ENCODE measurements at places on chromosomes 6 and 20.

GRCh38 chr6:16740097-16740496 is 21.2 kb downstream of the ATXN1 start:
- no peak for DNase-seq
- H3K27me3 ChIP-seq: no peaks in the 10 kb centered on the region
- H3K36me3 ChIP-seq: peaks cover 62% of the 10 kb centered on the region
- H3K4me1 ChIP-seq: peaks cover 61% of the 10 kb centered on the region
- H3K27ac ChIP-seq: peak overlapping the region; percentile 27

GRCh38 chr6:15793826-15794225 is 131.0 kb upstream of the DTNBP1 start:
- no peak overlapping the region for H3K27ac ChIP-seq
- DNase-seq: no peak
- peaks cover 6% of the 10 kb centered on the region for H3K36me3 ChIP-seq
- H3K4me3 ChIP-seq: no peak overlapping the region
- no peaks in the 10 kb centered on the region for H3K27me3 ChIP-seq

GRCh38 chr6:154830771-154831170 is 97.6 kb downstream of the SCAF8 start:
- H3K36me3 ChIP-seq: peaks cover 45% of the 10 kb centered on the region
- DNase-seq: no peak
- no peak overlapping the region for H3K4me3 ChIP-seq
- no peaks in the 10 kb centered on the region for H3K27me3 ChIP-seq
- H3K27ac ChIP-seq: no peak overlapping the region

DNA sequence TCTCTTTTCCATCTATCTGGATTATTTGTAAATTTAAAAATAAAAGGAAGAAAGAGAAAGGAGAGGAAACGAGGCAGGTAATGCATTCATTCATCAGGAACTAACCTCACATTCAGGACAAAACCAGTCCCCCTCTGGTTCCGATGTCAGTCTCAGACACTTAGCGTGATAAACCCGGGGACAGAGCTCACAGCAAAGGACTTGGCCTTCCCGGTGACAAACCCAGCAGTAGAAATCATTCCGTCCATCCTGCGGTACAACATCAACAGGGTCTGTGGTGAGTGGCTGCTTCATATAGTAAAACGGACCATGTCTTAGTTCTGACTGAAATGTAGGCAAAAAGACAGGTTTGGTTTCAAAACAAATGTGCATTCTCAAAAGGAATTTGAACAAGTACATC is 57.9 kb downstream of the ZMYND8 start:
- peaks cover 67% of the 10 kb centered on the region for H3K36me3 ChIP-seq
- no peak for DNase-seq
- no peaks in the 10 kb centered on the region for H3K27me3 ChIP-seq
- H3K4me1 ChIP-seq: peaks cover 18% of the 10 kb centered on the region

DNA sequence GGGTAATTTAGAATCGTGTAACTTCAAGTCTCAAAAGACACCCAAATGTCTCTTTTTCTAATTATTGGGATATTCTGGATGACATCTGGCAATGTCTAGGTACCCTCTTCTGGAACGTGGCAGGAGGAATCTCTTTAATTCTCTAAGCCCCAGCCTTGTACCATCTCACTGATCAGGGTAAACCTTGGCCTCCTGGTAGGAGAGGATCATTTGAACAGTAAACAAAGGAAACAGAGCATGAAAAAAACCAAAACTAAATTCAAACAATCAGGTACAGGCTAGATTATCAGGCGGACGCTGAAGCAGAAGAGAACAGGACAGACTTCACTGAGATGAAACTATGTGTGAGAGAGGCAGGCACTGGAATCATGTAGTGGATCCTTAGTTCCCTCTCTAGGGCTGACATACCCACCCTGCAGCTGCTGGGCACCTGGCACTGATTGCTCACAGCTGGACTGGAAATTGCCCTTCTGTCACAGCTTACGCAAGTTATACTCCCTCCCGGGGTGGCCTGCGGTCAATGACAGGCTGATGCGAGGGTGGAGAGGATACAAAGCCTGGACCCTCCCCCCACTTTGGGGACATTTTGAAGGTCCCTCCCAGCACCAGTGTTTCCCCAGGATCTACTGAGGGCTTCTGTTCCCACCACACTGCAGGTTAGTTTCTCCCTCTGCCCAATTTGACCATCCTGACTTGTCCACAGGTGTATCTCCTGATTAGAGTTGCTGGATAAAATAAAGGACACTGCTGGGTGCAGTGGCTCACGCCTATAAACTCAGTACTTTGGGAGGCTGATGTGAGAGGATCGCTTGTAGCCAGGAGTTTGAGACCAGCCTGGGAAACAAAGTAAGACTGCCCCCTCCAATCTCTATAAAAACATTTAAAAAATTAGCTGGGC is 20.6 kb upstream of the ZBTB24 start:
- H3K4me3 ChIP-seq: no peak overlapping the region
- H3K27ac ChIP-seq: no peak overlapping the region
- DNase-seq: no peak
- no peaks in the 10 kb centered on the region for H3K36me3 ChIP-seq
- no peaks in the 10 kb centered on the region for H3K27me3 ChIP-seq
- peaks cover 14% of the 10 kb centered on the region for H3K4me1 ChIP-seq

GRCh38 chr6:112215488-112216284 is 38.7 kb downstream of the LAMA4 start:
- H3K4me1 ChIP-seq: no peaks in the 10 kb centered on the region
- no peaks in the 10 kb centered on the region for H3K36me3 ChIP-seq
- no peak for DNase-seq
- H3K27me3 ChIP-seq: peaks cover 41% of the 10 kb centered on the region
- H3K27ac ChIP-seq: no peak overlapping the region
- no peak overlapping the region for H3K4me3 ChIP-seq

DNA sequence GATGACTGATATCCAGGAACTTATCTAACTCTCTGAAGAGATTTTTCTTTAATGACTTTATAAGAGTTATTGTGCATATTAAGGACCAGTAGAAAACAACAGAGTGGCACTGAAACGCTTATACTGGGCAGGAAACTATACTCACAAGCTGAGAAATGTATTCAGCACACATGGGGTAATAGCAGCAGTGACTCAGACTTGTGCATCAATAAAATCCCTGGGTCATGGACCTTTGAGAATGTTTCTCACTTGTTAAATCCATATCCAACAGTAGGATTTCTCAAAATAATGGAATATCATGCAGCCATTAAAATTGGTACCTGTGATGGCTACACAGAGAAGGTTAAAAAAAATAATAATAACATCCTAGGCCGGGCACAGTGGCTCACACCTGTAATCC is 219.5 kb downstream of the BTBD9 start:
- H3K27me3 ChIP-seq: no peaks in the 10 kb centered on the region
- no peak overlapping the region for H3K4me3 ChIP-seq
- no peaks in the 10 kb centered on the region for H3K36me3 ChIP-seq
- no peaks in the 10 kb centered on the region for H3K4me1 ChIP-seq
- no peak for DNase-seq

DNA sequence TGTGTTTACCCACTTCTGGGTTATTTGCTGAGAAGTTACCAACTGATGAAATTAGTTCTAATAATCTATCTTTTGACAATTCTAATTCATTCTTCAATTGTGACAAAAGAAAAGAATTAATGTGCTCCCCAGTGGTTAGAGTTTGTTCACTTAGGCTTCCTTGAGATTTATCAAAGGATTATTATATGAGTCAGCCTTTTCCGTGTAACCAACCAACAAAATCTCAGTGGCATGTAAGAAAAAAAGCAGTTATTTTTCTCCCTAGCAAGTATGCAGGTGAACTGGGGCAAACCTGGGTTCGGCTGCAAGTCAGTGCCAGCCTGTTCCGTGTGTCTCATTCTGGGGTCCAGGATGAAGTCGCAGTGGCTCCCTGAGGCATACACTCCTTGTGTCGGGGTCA is 28.8 kb upstream of the HIVEP1 start:
- H3K27ac ChIP-seq: no peak overlapping the region
- H3K36me3 ChIP-seq: no peaks in the 10 kb centered on the region
- DNase-seq: no peak
- no peak overlapping the region for H3K4me3 ChIP-seq

DNA sequence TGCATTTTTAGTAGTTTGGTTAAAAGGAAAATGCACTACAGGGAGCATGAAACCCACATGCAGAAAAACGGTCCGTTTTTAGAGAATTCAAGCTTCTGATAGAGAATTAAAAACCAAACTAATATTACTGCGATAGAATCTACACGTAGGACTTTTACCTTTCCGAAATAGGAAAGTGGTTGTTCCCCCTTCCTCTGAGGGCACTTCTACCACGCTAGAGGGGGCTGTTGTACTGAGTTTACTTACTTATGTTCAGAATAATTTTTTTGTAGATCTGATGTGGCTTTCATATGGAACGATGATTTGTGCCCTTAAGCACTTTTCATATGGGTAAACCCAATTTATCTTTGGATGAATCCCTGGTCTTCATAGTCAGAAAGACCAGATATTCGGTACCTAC is 264.3 kb upstream of the PLN start:
- H3K27me3 ChIP-seq: peaks cover 18% of the 10 kb centered on the region
- no peak overlapping the region for H3K27ac ChIP-seq
- peak; percentile 9 for DNase-seq
- peaks cover 6% of the 10 kb centered on the region for H3K4me1 ChIP-seq

GRCh38 chr20:53657279-53657678 is 63.6 kb upstream of the ZNF217 start:
- H3K27ac ChIP-seq: peak overlapping the region; percentile 74
- peaks cover 74% of the 10 kb centered on the region for H3K4me1 ChIP-seq
- H3K36me3 ChIP-seq: no peaks in the 10 kb centered on the region
- DNase-seq: no peak

DNA sequence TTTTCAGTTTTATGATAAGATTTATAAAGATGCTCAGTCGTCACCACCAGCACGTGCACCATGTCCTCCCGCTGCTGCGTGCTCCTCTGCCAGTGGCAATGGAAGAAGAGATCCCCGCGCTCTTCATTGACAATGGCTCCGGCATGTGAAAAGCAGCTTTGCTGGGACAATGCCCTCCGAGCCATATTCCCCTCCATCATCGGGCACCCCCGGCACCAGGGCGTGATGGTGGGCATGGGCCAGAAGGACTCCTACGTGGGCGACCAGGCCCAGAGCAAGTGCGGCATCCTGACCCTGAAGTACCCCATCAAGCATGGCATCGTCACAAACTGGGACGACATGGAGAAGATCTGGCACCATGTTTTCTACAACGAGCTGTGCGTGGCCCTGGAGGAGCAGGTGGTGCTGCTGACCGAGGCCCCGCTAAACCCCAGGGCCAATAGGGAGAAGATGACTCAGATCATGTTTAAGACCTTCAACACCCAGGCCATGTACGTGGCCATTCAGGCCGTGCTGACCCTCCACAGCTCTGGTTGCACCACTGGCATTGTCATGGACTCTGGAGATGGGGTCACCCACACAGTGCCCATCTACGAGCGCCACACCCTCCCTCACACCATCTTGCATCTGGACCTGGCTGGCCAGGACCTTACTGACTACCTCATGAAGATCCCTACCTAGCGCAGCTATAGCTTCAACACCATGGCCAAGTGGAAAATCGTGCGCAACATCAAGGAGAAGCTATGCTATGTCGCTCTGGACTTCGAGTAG is 34.3 kb upstream of the ENPP5 start:
- no peaks in the 10 kb centered on the region for H3K4me1 ChIP-seq
- no peak overlapping the region for H3K27ac ChIP-seq
- H3K36me3 ChIP-seq: no peaks in the 10 kb centered on the region
- H3K4me3 ChIP-seq: no peak overlapping the region
- no peak for DNase-seq
- H3K27me3 ChIP-seq: peaks cover 18% of the 10 kb centered on the region

DNA sequence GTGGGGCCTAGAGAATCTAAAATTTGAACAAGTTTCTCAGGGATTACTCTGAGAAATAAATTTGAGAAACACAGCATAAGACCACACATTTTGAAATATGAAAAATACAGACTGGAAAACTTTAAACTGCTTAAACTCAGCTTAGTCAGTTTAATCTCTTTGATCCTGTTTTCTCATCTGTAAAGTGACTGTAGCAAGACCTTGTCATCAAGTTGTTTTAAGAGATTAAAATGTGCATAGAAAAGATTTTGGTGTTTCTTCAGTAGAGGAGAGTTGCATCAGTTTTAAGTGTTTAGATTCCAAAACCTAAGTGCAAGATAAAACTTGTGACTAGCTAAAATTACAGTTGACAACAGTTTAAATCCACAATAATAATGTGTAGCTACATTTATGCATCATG is 8.1 kb upstream of the BCKDHB start:
- H3K4me1 ChIP-seq: peaks cover 6% of the 10 kb centered on the region
- no peaks in the 10 kb centered on the region for H3K36me3 ChIP-seq
- no peak overlapping the region for H3K4me3 ChIP-seq

DNA sequence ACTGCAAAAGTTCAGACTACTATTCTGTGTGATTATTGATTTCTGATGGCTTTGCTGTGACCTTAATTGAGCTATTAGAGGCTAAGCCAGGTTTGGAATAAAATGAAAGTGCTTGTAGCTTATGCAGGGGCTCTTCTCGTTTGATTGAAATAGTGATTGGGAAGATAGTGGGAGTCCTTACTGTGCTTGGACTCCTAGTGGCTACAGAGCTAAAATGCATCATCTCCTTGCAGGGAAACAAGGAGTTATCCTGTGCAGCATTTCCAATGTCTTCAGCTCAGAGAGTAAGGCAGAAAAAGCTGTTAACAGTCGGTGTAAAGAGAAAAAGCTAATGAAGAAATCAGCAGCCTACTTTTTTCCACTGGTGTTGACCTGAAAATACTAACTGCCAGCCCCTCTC is 173.5 kb downstream of the SLC35F1 start:
- no peaks in the 10 kb centered on the region for H3K4me1 ChIP-seq
- H3K27me3 ChIP-seq: no peaks in the 10 kb centered on the region
- H3K4me3 ChIP-seq: no peak overlapping the region
- no peak for DNase-seq

- H3K36me3 ChIP-seq: peaks cover 38% of the 10 kb centered on the region
- peak overlapping the region; percentile 12 for H3K27ac ChIP-seq
- DNase-seq: no peak
- H3K27me3 ChIP-seq: no peaks in the 10 kb centered on the region
- H3K4me3 ChIP-seq: no peak overlapping the region
- H3K4me1 ChIP-seq: peaks cover 43% of the 10 kb centered on the region
Observed at GRCh38 chr20:24985802-24986201, 6.7 kb downstream of the APMAP start.

All from T-helper 2 cell treated with Interferon-gamma antibody and Interleukin-4, amounts not matched to agents 5 μg/mL and 100 μg/mL, for 36 hours (primary cell).